ENCODE measurements at places on chromosomes 16 and 17. TPM values are rescaled to one million over a fixed set of nuclear protein-coding genes. Genes with fewer than 3 reads are reported as not detected.

GRCh38 chr17:68567035-68567434, 34.1 kb downstream of the FAM20A start:
- H3K27ac ChIP-seq = no peak overlapping the region
- no peaks in the 10 kb centered on the region for H3K36me3 ChIP-seq
- peaks cover 5% of the 10 kb centered on the region for H3K27me3 ChIP-seq
- no peak for DNase-seq

DNA sequence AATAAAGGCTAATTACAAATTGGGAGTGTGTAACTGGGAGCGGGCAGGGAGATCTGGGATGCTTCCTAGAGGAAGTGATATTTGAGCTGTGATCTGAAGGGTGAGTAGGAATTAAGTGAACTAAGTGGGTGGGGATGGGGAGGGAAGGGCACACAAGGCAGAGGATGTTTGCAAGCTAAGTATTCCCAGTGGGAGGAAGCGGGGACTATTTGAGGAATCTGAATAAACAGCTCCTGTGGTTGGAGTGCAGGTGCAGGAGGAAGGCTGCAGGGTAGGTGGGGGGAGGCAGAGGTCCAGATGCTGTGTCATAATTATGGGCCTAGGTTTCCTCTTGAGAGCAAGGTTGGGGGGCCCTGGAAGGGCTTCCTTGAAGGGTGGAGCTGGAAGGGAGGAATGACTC, 102.1 kb upstream of the HS3ST2 start:
- H3K36me3 ChIP-seq = no peaks in the 10 kb centered on the region
- H3K27ac ChIP-seq = no peak overlapping the region
- no peaks in the 10 kb centered on the region for H3K4me1 ChIP-seq
- no peaks in the 10 kb centered on the region for H3K27me3 ChIP-seq
- H3K4me3 ChIP-seq = no peak overlapping the region
- DNase-seq = no peak

- no peak overlapping the region for H3K4me3 ChIP-seq
- DNase-seq = no peak
- H3K4me1 ChIP-seq = peaks cover 40% of the 10 kb centered on the region
- no peaks in the 10 kb centered on the region for H3K27me3 ChIP-seq
Measured at GRCh38 chr17:21199856-21200255, 14.1 kb downstream of the TMEM11 start.

DNA sequence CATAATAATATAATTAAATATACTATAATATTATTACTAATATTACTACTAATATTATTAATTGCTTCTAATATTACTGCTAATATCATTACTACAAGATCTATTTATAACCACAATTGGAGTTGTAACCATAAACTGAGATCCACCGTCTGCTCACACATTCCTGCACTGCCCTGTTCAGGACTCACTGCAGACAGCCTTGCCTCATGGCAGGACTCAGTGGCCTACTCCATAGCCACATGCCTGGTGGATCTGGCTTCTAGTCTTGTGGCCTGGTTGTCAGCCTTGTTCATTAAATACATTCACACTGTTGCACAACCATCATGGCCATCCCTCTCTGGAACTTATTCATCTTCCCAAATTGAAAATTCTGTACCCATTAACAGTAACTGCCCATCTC, 48.0 kb downstream of the SRL start:
- peaks cover 20% of the 10 kb centered on the region for H3K4me1 ChIP-seq
- H3K27me3 ChIP-seq = no peaks in the 10 kb centered on the region
- no peak for DNase-seq
- H3K36me3 ChIP-seq = peaks cover 68% of the 10 kb centered on the region

DNA sequence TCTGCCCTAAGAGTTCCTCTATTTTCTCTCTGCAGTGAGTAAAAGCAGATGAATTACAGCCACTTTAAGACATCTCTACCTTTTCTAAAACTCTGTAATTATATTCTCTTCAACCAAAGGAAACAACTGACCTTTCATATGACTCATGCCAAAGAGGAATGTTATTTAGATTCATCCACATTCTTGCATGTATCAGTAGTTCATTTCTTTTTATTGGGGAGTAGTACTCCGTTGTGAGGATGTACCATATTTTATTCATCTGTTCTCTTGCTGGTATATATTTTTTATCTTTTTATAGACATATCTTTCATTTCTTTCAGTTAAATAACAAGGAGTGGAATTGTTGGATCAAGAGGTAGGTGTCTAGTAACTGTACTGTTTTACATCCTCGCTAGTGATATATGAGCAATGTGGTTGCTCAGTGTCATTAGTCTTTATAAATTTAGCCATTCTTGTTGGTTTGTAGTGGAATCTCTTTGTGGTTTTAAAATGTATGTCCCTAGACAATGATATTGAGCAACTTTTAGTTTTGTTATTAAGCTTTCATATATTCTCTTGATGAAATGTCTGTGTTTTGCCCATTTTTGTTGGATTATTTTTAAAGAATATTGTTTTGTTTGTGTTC, 7.8 kb upstream of the MYH8 start:
- no peaks in the 10 kb centered on the region for H3K4me1 ChIP-seq
- no peak overlapping the region for H3K4me3 ChIP-seq
- H3K27ac ChIP-seq = no peak overlapping the region
- no peaks in the 10 kb centered on the region for H3K27me3 ChIP-seq
- no peak for DNase-seq
- H3K36me3 ChIP-seq = no peaks in the 10 kb centered on the region

DNA sequence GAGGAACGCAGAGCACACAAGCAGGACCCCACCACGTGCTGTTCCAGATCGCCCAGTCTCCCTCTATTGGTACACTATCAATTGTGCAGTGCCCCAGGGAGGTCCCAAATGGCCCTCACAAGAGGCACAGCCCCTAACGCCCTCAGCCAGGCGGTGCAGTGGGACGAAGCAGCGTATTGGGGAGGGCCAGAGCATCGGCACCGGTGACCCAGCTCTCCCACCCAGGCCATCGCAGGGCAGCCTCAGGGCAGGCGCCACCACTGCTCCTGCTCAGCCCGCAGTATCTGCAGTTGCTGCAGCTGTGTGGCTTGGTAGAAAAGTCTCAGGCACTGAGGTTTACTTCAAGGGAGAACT, 5.9 kb upstream of the FAAP100 start:
- no peak for DNase-seq
- no peak overlapping the region for H3K27ac ChIP-seq
- H3K4me1 ChIP-seq = peaks cover 11% of the 10 kb centered on the region
- H3K4me3 ChIP-seq = no peak overlapping the region
- peaks cover 58% of the 10 kb centered on the region for H3K36me3 ChIP-seq
- H3K27me3 ChIP-seq = no peaks in the 10 kb centered on the region

GRCh38 chr16:72884573-72884972, 163.4 kb downstream of the ZFHX3 start:
- no peak overlapping the region for H3K4me3 ChIP-seq
- peaks cover 43% of the 10 kb centered on the region for H3K36me3 ChIP-seq
- H3K4me1 ChIP-seq = no peaks in the 10 kb centered on the region
- no peak for DNase-seq
- H3K27ac ChIP-seq = no peak overlapping the region
- H3K27me3 ChIP-seq = no peaks in the 10 kb centered on the region

DNA sequence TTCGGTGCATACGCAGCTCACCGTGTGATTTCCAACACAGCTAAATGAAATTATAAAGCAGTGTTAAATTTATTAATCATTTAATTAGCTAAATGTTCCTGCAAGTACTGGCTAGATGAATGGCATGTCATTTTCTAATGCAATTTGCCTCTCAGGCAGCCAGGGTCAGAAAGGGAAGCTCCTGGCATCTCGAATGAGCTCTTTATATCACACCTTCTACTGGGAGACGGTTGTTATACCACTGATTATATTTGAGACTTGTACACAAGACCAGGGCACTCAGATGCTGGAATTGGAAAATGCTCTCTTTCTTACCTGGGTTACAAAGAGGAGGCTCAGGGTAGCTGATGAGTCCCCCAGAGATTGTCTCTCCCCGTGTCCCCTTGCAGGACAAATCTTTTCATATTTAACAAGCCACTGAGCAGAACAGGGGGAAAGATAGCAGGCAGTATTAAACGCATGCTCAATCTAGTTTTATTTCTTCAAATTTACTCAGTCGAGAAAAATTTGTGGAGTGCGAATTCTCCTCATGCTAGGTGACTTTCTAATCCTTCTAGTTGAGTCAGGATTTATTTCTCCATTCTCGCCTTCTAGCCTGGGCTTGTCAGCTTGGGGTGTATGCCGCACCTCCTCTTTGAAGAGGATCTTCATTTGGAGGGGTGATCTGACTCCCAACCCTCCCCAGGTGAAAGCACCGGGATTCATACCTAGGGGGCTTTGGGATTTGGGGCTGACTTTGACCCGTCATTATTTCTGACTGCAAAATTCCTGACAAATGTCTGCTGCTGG, 441.1 kb downstream of the MAF start:
- H3K27ac ChIP-seq = no peak overlapping the region
- no peak overlapping the region for H3K4me3 ChIP-seq
- DNase-seq = no peak

DNA sequence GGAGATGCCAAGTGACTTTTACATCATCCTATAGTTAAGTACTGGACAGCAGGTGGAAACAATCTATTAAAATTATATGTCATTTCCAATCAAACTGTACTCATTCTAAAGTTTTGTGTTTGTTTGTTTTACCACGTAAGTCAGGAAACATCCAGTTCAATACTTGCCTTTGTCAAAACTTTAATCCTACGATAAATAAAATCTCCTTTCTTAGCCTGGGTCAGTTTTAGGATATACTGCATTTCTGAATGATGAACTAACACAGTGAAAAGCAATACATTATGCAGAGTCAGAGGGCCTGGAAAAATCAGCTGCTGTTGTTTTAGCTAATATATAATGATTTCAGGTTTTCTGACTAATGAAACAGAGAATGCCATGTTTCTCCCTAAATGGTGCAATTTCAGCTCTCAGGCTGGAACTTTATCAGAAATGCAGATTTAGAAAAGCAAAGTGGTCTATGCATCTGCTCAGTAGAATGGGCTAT, 756.4 kb downstream of the CDH11 start:
- no peaks in the 10 kb centered on the region for H3K27me3 ChIP-seq
- no peaks in the 10 kb centered on the region for H3K4me1 ChIP-seq
- no peak overlapping the region for H3K27ac ChIP-seq
- no peaks in the 10 kb centered on the region for H3K36me3 ChIP-seq
- no peak overlapping the region for H3K4me3 ChIP-seq

GRCh38 chr16:29760567-29761279, 14.9 kb upstream of the C16orf54 start:
- no peak for DNase-seq
- no peak overlapping the region for H3K27ac ChIP-seq
- H3K27me3 ChIP-seq = peaks cover 3% of the 10 kb centered on the region
- no peaks in the 10 kb centered on the region for H3K36me3 ChIP-seq

DNA sequence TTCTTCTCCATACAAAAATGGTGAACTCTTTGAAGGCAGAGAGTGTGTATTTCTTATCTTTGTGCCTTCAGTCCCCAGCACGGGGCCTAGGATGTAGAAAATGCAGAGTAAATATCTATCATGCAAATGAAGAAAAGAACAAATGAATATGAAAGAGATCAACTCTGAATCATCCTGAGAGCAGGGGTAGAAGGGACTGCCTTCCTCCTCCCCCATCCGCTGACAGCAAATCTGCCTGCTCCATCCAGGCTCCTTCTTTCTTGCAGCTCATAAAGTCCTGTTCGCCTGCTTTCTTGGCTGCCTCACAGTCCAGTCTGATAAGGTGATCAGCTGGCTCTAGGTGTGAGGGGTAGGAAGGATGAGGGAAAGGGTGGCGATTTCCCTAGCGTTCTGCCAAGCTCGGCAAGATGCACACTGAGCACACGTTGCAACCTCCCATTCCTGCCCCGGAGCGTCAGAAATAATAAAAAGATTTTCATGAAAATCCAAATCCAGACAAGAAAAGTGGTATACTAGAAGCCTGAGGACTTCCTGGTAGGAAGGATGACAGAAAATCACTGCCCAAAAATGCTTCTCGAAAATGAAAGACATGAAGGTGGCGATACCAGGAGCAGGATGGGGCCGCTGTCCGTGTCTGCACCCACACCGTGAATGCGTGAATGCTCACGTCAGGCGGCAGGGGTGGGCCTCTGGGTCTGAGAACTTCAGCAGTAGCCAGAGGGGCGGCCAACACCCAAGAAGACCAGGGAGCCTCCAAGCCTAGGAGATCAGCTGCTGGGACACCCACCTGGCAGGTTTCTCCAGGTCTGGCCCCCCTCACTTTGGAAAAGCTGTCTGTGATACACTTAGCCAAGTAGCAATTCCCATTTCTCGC, 67.1 kb downstream of the VPS53 start:
- peaks cover 24% of the 10 kb centered on the region for H3K36me3 ChIP-seq
- H3K27me3 ChIP-seq = no peaks in the 10 kb centered on the region
- no peak for DNase-seq
- no peak overlapping the region for H3K4me3 ChIP-seq
- H3K27ac ChIP-seq = no peak overlapping the region

- H3K4me1 ChIP-seq = no peaks in the 10 kb centered on the region
- H3K27me3 ChIP-seq = no peaks in the 10 kb centered on the region
- H3K4me3 ChIP-seq = no peak overlapping the region
- H3K36me3 ChIP-seq = no peaks in the 10 kb centered on the region
Measured at GRCh38 chr16:65244787-65245186, 122.9 kb upstream of the CDH11 start.

DNA sequence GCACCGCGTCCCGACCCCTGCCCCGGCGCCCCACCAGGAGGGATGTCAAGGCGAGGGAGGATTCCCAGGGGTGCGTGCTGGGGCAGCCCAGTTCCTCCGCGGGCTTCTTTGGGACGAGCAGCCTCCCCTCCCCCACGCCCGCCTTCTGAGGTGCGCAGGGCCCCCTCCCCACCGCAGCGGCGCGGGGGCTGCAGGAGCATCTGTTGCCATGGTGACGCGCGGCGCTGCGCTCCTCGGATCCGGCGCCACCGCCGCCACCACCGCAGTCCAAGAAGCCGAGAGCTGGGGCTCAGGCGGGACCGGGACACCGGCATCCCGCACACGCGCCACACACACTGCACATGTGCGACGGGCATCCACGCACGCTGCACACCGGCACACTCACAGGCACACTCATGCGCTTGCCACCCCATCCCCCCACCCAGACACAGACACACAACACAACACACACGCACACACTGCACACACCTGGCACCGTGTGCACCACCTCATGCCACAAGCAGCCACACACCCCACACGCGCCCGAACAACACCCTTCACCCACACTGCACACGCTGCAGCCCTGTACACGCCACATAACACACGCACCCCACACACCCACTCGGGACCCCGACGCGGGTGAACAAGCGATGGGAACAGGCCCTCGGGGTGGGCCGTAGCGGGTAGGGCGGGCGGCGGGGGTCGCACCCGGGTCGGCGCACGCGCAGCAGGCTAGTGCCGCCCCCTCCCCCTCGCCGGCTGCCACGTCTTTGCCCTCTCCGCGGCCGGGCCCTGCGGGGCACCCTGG, 17.0 kb downstream of the ENPP7 start:
- no peak overlapping the region for H3K4me3 ChIP-seq
- H3K27ac ChIP-seq = no peak overlapping the region
- H3K36me3 ChIP-seq = no peaks in the 10 kb centered on the region
- H3K27me3 ChIP-seq = peaks cover 74% of the 10 kb centered on the region

GRCh38 chr16:67549240-67549639, 13.1 kb upstream of the CTCF start:
- no peak for DNase-seq
- peaks cover 25% of the 10 kb centered on the region for H3K4me1 ChIP-seq
- peaks cover 53% of the 10 kb centered on the region for H3K36me3 ChIP-seq
- no peak overlapping the region for H3K27ac ChIP-seq
- no peak overlapping the region for H3K4me3 ChIP-seq

Gene IGF2BP1
- 9.4 TPM for total RNA-seq

Gene KLHL36
- total RNA-seq = 15.5 TPM

Gene CCL11
- total RNA-seq = 0.09 TPM

Gene SYT17
- 3.1 TPM for total RNA-seq

Gene SCNN1B
- total RNA-seq = 0.04 TPM

Gene UMOD
- not detected for total RNA-seq

Measured in muscle of leg (tissue), 16 donors.